Neural progenitor cell (in vitro differentiated cells): ENCODE measurements at places on chromosomes 3 and 15.

DNA sequence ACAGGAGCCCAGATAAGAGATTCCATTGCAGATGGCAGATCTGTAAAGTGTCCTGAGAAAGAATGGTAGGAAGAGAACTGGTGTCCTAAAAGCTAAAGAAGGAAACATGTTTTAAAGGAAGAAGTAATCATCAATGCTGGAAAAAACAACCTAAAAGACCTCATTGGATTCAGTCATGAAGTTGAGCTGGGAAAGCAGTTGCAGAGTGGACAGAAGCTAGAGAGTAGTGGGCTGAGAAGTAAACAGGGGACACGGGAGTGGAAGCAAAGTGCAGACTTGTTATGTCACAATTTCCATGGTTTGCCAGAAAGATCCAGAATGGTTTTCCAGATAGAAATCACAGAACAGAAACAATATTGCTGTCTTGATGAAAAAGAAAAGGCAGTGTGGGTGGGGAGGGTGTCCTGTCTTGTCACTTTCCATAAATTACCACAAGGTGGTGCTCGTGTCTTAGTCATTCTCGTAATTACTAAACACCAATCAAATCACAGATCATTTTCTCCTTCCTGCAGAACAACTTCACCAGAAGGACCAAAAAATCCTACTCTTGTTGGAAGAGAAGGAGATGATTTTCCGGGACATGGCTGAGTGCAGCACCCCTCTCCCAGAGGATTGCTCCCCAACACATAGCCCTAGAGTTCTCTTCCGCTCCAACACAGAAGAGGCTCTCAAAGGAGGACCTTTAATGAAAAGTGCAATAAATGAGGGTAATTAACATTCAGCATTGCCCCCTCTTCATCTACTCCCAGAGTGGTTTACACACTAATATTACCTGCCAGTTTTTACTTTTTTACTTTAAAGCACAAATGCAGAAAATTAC is 64.5 kb downstream of the KLHL25 start:
- DNase-seq = peak; percentile 78

GRCh38 chr3:53227993-53228885 is 27.6 kb downstream of the TKT start:
- no peak for DNase-seq

GRCh38 chr3:16343101-16343500 is 78.1 kb downstream of the OXNAD1 start:
- no peak for DNase-seq

- no peak for DNase-seq
Measured at GRCh38 chr3:180181387-180181786, 144.7 kb upstream of the PEX5L start.

DNA sequence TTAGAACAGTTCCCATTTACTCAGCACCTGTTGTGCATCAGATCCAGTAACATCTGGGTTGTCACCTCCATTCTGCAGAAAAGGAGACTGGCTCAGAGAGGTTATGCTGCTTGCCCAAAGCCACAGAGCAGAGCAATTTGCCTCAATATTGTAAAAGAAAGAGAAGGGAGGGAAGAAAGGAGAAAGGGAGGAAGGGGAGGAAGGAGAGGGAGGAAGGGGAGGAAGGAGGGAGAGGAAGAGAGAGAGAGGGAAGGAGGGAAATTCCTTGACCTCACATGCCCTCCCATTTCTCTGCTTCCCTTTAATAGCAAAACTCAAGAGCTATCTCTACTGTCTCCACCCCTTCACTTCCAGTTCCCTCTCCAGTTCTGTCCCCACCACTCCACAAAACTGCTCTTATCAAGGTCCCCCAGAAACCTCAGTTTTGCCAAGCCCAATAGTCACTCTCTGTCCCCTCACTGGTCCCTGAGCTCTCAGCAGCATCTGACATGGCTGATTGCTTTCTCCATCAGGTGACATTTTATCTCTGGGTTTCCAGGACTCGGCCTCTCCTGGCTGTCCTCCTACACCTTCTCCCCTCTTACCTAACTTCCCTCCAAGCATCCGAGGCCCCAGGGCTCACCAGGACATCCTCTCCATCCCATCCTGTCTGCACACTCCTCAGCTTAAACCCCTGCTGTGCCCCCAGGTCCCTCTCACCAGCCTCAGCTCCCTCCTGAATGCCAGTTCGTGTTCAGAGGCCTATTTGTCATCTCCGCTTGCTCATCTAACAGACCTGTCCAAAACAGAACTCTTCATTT is 104.7 kb upstream of the LINGO1 start:
- no peak for DNase-seq

- no peak for DNase-seq
Measured at GRCh38 chr15:92061511-92062195, 208.1 kb downstream of the SLCO3A1 start.

GRCh38 chr3:149021830-149022229 is 30.5 kb downstream of the GYG1 start:
- no peak for DNase-seq

- DNase-seq = no peak
Measured at GRCh38 chr3:144915202-144915601, 943.6 kb downstream of the DIPK2A start.

GRCh38 chr3:72157748-72158638 is 373.0 kb upstream of the PROK2 start:
- DNase-seq = no peak

- DNase-seq = peak; percentile 41
Measured at GRCh38 chr3:4906107-4906621, 73.1 kb upstream of the BHLHE40 start.

DNA sequence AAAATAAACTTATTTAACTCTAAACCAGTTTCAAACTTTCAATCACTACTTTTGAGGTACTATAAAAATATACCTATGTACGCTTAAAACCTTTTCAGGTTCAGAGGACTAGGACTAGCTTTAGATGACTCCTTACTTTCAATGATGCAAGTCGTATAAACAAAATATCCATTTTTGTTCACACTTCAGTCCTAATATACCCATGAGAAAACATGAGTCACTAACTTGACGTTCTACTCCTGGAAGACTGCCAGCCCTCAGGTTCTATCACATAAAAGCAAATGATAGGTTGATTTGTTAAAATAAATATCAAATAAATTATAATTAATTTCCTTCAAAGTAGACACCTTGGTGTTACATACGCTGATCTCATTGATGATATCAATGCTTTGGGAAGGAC is 10.6 kb upstream of the P3H2 start:
- no peak for DNase-seq

GRCh38 chr15:96107916-96108315 is 222.6 kb upstream of the NR2F2 start:
- DNase-seq = no peak

DNA sequence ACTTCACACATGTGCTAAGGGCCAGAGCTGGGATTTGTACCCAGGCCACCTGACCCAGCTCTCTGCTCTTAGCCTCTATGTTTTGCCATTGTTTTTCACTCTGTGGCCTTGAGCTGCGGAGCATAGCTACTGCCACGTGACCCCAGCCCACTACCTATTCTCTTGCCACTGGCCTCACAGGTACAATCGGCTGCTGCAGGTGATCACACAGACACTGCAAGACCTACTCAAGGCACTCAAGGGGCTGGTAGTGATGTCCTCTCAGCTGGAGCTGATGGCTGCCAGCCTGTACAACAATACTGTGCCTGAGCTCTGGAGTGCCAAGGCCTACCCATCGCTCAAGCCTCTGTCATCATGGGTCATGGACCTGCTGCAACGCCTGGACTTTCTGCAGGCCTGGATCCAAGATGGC is 46.2 kb downstream of the SEMA3G start:
- DNase-seq = no peak
